Anterior cingulate cortex (tissue), 58 donors: ENCODE measurements at places on chromosomes 13 and 19.

- no peak for DNase-seq
Measured at GRCh38 chr13:73303851-73304250, 245.0 kb downstream of the KLF5 start.

DNA sequence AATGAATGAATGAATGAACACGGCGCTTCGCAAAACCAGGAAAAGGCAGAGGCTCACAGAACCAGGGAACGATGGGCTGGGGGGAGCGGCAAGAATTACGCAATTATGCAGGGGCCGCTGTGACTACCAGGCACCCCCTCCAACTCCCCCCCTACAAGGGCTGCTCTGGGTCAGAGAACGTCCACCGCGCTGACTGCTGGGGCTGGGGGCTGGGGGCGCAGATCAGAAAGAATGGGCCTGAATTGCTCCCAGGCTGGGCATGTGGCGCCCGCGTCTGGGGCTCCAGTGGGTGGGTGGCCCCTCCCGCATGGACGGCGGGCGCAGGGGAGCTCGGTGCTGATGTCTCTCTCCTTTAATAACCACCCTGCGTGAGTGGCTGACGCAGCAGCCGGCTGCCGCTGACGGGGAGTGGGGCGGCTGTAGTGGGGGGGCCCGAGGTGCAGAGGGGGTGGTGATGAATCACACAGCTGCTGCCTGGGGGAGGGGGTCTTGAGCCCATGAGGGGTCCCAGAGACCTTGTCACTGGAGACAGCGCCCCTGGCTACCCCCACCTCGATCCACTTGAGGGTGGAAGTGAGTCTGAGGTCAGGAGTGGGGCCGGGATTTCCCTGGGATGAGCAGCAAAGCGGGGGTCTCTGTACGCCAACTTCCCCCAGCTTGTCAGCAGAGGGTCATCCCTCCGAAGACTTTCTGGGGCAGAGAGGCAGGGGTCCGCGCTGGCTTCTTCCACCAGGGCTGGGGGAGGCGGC lies 1.5 kb upstream of the CIRBP start:
- DNase-seq: no peak

- no peak for DNase-seq
Measured at GRCh38 chr13:73608711-73609485, 525.3 kb downstream of the KLF12 start.

- no peak for DNase-seq
Measured at GRCh38 chr19:40358773-40359172, 10.3 kb downstream of the PLD3 start.

DNA sequence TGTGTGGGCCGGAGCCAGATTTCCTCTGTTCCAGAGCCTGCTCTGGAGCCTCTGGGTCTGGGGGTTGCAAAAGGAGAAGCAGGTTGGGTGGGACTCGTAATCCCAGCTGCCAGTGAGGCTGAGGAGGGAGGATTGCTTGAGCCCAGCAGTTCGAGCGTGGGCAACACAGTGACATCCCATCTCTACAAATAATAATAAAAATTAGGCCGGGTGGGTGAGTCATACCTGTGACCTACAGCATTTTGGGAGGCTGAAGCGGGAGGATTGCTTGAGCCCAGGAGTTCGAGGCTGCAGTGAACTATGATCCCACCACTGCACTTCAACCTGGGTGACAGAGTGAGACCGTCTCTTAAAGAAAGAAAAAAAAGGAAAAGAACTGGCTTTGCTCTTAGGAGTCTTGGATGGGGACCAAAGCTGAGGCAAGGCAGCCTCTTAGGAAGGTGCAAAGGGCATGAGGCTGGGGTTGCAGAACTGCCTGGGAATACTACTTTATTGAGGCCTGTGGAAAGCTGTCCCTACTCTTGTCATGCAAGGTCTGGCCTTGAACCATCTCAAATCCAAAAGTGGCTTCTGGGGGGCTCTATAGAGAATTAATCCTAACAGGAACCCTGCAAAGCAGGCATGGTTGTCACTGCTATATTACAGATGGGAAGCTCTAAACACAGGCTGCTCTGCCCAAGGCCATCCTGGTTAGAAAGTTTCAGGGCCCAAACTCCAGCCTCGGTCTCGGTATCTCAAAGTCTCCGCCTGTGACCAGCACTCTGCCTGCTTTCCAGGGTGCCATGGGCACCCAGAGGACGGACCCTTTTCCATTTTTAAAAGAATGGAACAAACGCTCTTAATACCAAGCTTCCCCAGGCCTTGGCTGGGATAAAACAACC lies 880 bp upstream of the C19orf12 start:
- DNase-seq: no peak

DNA sequence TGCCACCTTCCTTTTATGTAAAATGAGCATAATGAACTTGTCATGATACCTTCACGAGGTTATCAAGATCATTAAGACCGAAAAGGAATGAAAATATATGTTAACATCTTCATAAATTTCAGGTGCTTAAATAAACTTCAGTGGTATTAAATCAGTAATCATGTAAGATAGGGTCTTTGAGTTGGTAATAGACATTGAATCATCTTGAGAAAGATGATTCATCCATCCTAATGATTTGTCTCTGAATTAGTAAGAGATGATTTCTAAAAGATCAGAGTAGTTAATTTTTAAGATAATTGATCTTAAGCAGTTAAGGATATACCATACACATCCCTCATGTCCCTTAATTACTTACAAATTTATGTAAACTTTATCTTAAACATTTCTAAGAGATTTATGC lies 52.0 kb downstream of the COG3 start:
- no peak for DNase-seq

DNA sequence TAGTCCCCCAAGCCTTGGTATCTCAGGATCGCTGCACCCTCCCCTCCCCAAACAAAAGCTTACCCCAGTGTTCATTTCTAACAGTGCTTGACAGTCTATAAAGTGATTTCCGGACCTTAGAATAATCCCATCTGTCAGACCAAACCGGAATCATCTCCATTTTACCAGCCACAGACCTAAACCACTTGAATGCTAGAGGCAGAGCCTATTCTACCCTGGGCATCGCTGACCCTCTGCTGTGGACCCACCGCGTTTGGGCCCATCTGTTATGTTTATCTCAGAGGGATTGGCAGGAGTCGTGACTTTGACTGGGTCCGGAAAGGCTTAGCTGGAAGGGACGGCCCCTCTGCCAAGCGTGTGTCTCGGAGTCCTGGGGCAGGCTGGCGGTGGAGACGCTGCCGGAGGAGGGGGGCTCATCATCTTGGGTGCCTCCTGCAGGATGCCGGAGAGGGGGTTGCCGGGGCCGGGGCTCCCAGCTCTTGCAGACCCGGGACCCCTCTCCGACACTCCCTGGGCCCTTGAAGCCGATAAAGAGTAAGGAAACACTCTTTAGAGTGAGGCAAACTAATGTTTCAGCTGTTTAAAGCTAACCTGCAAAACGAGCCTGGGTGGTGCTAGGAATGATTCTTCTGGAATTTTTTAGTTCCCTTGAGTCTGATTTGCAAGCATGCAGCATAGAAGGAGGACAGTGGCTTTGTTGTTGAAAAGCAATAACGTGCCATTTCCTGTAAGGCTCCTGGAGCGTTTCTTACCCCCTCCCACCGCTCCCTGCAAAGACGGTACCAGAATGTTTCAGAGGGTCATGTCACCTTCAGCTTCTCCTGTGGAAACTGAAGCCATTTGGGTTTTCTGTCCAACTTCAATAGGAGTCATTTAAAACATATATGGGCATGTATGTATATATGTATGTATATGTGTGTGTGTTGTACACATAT lies 1.3 kb downstream of the SLC25A42 start:
- DNase-seq: no peak
